ENCODE measurements at places on chromosomes 7 and 10. TPM values are rescaled to one million over a fixed set of nuclear protein-coding genes. Genes with fewer than 3 reads are reported as not detected.
A peak's percentile ranks its signal among the peaks of the same experiment; 100 is the strongest.

DNA sequence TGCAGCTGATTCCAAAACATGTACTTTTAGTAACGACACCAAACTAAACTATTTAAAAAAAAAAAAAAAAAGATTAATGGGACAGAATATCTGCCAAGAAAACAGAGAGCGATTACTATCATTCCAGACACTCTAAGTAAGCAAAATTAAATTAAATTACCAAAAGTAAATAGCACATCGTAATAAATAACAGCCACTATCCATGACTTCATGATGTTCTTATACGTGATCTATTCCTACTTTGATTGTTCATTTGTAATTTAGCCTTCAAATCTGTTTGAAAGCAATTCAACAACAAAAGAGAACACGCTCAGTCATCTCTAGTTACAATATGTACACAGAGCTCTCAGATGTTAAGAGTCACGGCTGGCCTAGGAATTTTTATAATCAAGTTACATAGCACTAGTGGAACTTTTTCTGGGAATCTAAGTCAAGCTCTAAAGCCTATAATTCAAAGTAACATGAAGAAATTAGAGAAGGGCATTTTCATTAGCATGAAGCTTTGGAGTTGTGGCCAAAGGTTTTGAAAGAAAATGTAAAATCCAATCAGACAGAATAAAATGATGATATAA, 241.7 kb upstream of the NEBL start:
- DNase-seq = no peak
- H3K27me3 ChIP-seq = no peaks in the 10 kb centered on the region
- no peaks in the 10 kb centered on the region for H3K36me3 ChIP-seq
- H3K27ac ChIP-seq = no peak overlapping the region
- H3K4me1 ChIP-seq = no peaks in the 10 kb centered on the region

Gene RAB18
- 54.0 TPM for polyA plus RNA-seq

DNA sequence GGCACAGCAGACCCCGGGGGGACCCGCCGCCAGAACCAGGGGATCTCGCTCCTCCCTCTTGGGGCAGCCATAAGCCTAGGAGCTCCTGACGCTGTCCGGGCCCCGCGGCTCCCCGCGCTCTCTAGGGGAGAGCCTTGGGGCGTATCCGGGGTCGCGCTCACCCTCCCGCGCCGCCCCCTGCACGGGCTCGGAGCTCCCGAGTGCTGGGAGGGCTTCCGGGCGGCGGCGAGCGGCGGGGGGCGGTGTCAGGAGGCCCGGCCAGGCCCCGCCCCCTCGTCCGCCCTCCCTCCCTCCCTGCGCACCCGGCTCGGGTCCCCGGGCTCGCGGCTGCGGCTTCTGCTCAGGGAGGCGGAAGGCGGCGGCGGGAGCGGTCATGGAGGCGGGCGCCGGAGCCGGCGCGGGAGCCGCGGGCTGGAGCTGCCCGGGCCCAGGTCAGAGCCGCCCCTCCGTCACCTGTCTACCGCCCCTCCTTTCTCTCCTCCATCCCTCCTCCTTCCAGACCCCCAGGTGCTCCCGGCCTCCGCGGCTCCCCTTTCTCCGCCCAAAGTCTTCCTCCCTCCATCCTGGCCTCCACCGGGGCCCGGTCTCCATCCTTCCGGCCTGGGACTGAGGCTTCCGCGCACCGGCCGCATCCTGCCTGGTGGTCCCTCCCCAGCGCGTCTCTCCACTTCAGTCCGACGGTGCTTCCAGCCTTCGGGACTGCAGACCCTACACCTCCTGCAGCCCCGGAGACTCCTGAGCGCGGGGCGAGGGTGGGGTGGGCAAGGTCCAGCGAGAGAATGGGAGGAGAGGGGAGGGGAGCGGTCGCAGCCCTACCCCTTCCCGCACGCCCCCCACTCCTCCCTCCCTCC, at the start of gene CCDC136:
TSS of gene CCDC136 (plus strand) at position 848 of the 851 bp plus-strand sequence. CDS start 444 bp downstream, outside the sequence.
- H3K4me1 ChIP-seq = peaks cover 3% of the 10 kb centered on the region
- H3K36me3 ChIP-seq = no peaks in the 10 kb centered on the region

DNA sequence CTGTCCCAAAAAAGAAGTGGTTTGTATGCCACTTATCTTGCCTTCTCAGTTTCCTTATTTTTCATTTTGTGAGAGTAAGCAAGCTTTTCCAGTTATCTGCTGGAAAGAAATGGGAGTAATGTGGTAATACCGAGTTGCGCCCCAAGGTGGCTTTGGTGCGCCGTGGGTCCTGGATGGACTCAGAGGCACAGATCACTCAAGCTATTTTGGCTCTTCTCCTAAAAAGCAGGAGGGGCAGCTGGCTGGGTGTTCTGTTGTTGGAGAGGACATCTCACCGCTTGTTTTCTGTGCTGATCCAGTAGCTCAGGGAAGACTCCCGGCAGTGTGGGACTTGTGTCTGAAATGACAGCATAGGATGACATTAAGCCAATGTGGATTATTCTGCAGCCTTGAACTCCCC, 16.4 kb downstream of the PRKRIP1 start:
- H3K36me3 ChIP-seq = peaks cover 9% of the 10 kb centered on the region
- peak; percentile 38 for DNase-seq
- peaks cover 28% of the 10 kb centered on the region for H3K4me1 ChIP-seq
- H3K4me3 ChIP-seq = no peak overlapping the region

Gene AEBP1
- polyA plus RNA-seq = 3.0 TPM

GRCh38 chr7:117508676-117509075, 28.9 kb downstream of the CFTR start:
- no peaks in the 10 kb centered on the region for H3K27me3 ChIP-seq
- no peak overlapping the region for H3K27ac ChIP-seq
- no peak for DNase-seq
- H3K36me3 ChIP-seq = no peaks in the 10 kb centered on the region

Gene PNLIPRP1
- not detected for polyA plus RNA-seq

Gene SEMA3C
- polyA plus RNA-seq = not detected

- H3K4me1 ChIP-seq = no peaks in the 10 kb centered on the region
- no peak for DNase-seq
- H3K36me3 ChIP-seq = no peaks in the 10 kb centered on the region
- H3K4me3 ChIP-seq = no peak overlapping the region
These were observed 1226.4 kb downstream of the XPNPEP1 start for GRCh38 chr10:108696792-108697477.

GRCh38 chr10:72250666-72251065, 23.1 kb upstream of the DDIT4 start:
- peaks cover 90% of the 10 kb centered on the region for H3K4me1 ChIP-seq
- DNase-seq = no peak
- no peaks in the 10 kb centered on the region for H3K27me3 ChIP-seq
- H3K36me3 ChIP-seq = no peaks in the 10 kb centered on the region
- peak overlapping the region; percentile 6 for H3K27ac ChIP-seq

DNA sequence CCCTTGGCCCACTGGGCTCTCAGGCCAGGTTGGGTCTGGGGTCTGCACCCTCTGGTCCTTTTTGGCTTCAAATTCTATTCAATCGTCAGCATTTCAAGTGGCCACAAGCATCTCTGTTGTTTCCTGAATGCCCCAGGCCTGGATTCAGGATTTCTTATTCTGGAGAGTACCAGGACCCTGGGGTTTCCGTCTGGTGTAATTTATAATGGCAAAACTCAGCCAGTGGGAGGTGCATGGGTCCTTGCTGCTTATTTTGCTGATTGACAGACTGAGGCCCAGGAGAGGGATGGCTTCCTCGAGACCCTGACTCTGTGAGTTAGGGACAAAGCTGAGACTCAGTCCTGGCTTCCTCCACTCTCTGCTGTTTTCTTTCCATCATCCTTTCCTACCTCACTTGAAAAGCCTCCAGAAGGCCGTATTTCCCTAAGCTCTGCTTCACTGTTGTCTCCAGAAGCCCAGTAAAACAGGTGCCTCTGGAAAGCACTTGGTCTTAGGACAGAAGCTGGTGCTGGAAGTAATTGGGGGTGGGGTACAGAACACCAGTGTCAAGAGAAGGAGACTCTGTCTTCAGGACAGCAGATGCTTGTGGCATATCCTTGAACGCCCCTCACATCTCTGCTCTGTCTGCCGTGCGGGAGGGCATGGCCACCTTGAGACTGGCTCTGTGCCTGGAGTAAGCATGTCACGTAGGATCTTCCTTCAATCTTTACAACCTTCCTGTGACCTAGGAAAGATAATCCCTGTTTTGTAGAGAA, 39.4 kb upstream of the SH2D4B start:
- DNase-seq = no peak
- no peaks in the 10 kb centered on the region for H3K27me3 ChIP-seq
- peaks cover 93% of the 10 kb centered on the region for H3K4me1 ChIP-seq

- H3K27me3 ChIP-seq = no peaks in the 10 kb centered on the region
- H3K27ac ChIP-seq = no peak overlapping the region
- DNase-seq = peak; percentile 32
- no peak overlapping the region for H3K4me3 ChIP-seq
These were observed 171.4 kb downstream of the ST7 start for GRCh38 chr7:117124591-117125220.

DNA sequence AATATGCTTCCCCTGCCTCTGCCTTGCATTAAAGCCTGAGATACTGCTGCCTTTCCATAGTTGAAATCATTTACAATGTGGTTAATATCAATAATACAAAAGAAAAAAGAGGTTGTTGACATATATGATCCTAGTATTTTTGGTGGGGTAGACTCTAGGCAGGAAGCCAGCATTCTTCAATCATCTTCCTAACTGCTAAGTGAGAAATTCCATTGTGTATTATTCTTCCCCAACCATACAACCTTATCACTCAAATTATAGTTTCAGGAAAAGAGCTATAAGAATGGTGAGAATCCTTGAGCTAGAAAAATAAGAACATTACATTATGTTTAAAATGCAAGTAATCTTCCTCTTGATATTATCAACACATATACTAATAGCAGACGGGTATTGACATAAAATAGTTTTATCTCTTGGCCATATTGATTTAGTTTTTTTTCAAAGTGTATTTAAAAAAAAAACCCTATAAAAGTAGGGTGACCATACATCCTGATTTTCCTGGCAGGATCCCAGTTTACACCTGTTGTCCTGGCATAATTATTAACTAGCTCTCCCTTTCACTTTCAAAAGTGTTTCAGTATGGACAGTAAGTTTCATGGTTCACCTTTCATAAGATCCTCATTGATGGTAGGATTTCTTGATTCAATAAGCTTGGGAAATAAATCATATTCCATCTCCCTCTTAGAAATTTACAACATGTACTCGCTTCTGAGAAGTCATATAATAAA, 33.4 kb upstream of the WASL start:
- no peaks in the 10 kb centered on the region for H3K4me1 ChIP-seq
- H3K27me3 ChIP-seq = no peaks in the 10 kb centered on the region
- no peak for DNase-seq
- H3K27ac ChIP-seq = no peak overlapping the region
- H3K36me3 ChIP-seq = no peaks in the 10 kb centered on the region

Gene MPP7
- 43.3 TPM for polyA plus RNA-seq

- no peak overlapping the region for H3K4me3 ChIP-seq
- peak; percentile 18 for DNase-seq
- no peak overlapping the region for H3K27ac ChIP-seq
These were observed 201.3 kb upstream of the CDCA7L start for GRCh38 chr7:22146961-22147512.

GRCh38 chr10:33416209-33416608, 81.7 kb upstream of the NRP1 start:
- no peaks in the 10 kb centered on the region for H3K27me3 ChIP-seq
- no peaks in the 10 kb centered on the region for H3K4me1 ChIP-seq
- no peak overlapping the region for H3K27ac ChIP-seq
- DNase-seq = no peak

DNA sequence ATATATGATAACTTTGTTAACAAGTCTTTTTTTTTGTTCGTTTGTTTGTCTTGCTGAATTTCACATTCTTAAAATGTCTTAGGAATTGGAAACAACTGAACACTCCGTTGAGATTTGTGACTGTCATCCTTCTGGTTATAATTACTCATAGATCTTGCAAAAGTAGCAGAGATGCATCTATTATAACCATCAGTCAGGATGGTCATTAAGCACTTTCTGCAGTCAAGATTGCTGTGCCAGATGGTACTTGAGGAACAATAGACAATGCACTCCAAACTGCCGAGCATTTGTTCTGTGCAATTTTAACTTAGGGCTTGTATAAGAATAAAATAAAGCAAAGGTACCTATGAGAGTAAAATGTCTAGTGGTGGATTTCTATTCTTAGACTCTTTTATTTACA, 710.1 kb upstream of the KCND2 start:
- H3K27ac ChIP-seq = no peak overlapping the region
- no peak overlapping the region for H3K4me3 ChIP-seq
- no peaks in the 10 kb centered on the region for H3K4me1 ChIP-seq
- no peak for DNase-seq
- H3K36me3 ChIP-seq = no peaks in the 10 kb centered on the region
- H3K27me3 ChIP-seq = no peaks in the 10 kb centered on the region

DNA sequence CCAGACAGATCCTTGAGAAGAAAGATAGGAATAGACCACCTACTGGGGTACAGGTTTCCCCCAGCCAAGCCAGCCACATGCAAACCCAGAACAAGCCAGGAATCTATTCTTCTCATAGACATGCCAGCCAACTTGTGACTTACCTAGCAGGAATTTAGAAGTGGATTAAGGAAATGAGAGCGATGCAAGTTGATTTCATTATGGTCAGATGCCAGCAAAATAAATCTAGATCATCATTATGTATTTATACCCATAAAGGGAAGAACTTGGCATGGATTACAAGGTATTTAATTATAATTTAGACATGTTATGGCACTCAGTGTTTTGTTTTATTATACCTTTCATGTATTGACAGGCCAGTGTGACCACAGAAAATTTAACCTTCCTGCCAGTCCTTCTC, 32.8 kb downstream of the SLC35G1 start:
- no peaks in the 10 kb centered on the region for H3K4me1 ChIP-seq
- no peak overlapping the region for H3K27ac ChIP-seq
- no peak overlapping the region for H3K4me3 ChIP-seq
- H3K36me3 ChIP-seq = no peaks in the 10 kb centered on the region

Gene TPK1
- polyA plus RNA-seq = 30.1 TPM

Gene OR2A7
- 0.31 TPM for polyA plus RNA-seq

Gene SHH
- not detected for polyA plus RNA-seq

DNA sequence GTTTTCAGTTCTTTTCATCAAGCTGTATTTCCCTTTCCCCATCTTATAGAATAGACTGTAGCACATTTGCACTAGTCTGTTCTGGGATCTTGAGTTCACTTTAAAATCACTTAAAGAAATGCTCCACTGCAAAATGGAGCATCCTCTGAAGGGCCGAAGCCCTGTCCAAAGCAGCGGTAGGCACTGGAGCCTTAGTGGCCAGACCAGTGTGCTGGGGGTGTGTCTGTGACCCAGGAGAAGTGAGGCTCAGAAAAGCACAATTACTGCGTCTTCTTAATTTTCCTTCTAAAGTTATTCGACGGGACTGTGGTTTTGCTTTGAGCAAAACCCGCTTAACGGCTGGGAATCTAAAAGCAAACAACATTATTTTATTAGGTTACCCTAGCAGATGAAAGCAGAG, 205.7 kb downstream of the SLC25A13 start:
- no peaks in the 10 kb centered on the region for H3K4me1 ChIP-seq
- H3K27me3 ChIP-seq = no peaks in the 10 kb centered on the region
- DNase-seq = no peak
- no peaks in the 10 kb centered on the region for H3K36me3 ChIP-seq
- H3K27ac ChIP-seq = no peak overlapping the region

GRCh38 chr10:120818301-120818700, 32.9 kb upstream of the WDR11 start:
- H3K4me1 ChIP-seq = no peaks in the 10 kb centered on the region
- H3K27ac ChIP-seq = no peak overlapping the region
- no peak overlapping the region for H3K4me3 ChIP-seq
- H3K36me3 ChIP-seq = no peaks in the 10 kb centered on the region

Data from naive thymus-derived CD4-positive, alpha-beta T cell (primary cell).